ENCODE measurements at places on chromosomes 1 and 21.

- peak overlapping the region; percentile 39 for H3K4me3 ChIP-seq
- H3K27me3 ChIP-seq = no peaks in the 10 kb centered on the region
Measured at GRCh38 chr1:90959352-90960206, 62.3 kb downstream of the ZNF644 start.

- no peaks in the 10 kb centered on the region for H3K27me3 ChIP-seq
- no peaks in the 10 kb centered on the region for H3K4me1 ChIP-seq
- DNase-seq = no peak
Measured at GRCh38 chr1:106798991-106799390, 257.5 kb upstream of the PRMT6 start.

DNA sequence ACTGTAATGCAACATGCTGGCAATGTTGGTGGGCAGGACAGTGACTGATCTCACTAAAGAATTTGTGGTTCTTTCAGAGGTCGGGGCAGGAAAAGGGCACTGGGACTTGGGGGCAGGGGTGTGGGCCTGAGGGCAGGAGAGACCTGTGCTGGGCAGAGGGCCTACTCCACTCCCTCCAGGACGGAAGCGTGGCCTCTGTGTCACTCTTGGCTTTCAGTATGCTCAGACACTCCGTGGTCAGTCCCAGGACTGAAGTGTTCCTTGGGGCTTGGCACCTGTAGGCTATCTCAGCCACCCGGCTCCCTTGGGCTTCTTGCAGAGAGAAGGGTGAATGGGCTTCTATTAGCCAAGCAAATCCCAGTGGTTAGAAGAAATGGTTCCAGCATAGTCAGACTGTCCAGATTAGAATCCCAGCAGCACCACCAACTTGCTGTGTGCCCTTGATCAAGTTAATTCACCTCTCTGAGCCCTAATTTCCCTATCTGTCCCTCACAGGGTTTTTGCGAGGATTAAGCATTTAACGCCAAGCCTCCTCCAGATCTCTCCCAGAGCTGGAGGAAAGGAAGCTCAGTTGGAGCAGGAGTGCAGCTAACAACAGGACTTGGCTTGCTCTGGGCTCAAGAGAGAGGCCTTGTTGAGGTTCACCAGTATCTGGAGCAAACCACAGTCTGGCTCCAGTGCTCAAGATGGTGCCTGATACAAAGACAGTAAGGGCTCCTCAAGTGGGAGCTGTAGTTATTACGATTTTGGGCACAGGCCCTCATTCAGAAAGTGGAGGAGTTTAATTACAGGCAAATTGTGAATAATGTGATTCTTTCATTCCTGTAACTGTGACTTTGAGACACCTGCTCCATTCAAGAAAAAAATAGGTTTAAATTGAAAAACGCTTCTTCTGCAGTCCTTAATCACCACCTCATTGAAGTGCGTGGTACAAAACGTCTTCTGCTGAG lies 57.7 kb upstream of the LRP8 start:
- H3K4me3 ChIP-seq = no peak overlapping the region
- peaks cover 12% of the 10 kb centered on the region for H3K27me3 ChIP-seq
- H3K36me3 ChIP-seq = no peaks in the 10 kb centered on the region

- H3K36me3 ChIP-seq = no peaks in the 10 kb centered on the region
- H3K27ac ChIP-seq = peak within 1 kb of the TSS; percentile 88
- peaks cover 18% of the 10 kb centered on the region for H3K4me1 ChIP-seq
- H3K27me3 ChIP-seq = peaks cover 29% of the 10 kb centered on the region
- H3K4me3 ChIP-seq = peak within 1 kb of the TSS; percentile 96
Measured at GRCh38 chr1:156705321-156705917, at the start of gene CRABP2. CRABP2 (minus strand) TSS chr1:156705583; CDS start chr1:156705446, 137 bp downstream.

DNA sequence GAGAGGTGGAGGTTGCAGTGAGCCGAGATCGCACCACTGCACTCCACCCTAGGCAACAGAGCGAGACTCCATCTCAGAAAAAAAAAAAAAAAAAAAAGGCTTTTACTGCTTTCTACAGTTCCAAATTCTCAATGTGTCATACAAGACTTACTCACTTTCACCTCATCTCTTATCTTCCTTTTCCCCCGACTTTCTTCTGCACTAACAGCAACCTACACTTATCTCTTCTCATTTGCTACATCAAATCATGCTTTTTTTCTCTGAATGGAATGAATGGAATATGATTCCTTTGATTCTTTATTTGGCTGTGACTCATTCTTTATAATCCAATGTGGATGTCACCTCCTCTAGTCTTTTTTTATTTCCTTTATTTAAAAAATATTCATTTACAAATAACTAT lies 168.4 kb upstream of the DMRTA2 start:
- peaks cover 3% of the 10 kb centered on the region for H3K4me1 ChIP-seq
- DNase-seq = no peak
- H3K27ac ChIP-seq = no peak overlapping the region

DNA sequence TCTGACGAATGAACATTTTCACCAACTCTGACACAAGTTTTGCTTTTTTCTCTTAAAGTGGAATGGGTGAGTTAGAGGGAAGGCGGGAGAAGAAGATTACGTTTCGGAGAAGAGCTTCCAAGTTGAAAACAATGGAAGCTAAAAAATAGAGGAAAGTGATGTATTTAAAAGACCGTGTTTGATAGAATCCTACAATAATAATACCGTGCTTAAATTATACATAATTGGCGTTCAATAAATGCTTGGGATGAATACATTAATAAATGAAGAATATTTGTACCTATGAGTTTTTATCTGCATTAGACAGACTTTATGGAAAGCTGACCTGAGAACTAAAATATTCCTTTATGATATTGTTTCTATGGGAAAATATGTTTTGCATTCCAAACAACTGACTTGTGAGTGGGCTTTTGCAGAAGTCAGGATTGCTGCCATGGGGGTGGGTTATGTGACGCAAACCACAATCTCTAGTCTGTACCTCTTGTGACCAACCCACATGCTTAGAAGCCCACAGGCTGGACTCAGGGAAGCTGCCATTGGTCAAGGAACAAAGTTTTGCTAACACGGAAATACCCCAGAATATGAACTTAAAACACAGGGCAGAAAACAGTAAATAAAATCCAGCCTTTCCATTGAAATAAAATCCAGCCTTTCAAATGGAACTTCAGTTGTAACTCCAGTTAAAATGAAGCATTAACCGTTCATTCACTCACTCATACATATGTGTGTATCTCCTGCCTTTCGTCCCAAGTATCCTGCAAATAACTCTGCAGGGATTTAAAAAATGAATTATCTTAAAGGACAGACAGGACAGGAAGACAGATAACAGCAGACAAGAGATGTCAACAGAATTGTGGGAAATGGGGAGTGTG lies 21.3 kb upstream of the ATF3 start:
- H3K27ac ChIP-seq = no peak overlapping the region
- H3K4me3 ChIP-seq = no peak overlapping the region
- H3K4me1 ChIP-seq = no peaks in the 10 kb centered on the region
- H3K36me3 ChIP-seq = peaks cover 5% of the 10 kb centered on the region
- DNase-seq = no peak
- H3K27me3 ChIP-seq = peaks cover 83% of the 10 kb centered on the region

DNA sequence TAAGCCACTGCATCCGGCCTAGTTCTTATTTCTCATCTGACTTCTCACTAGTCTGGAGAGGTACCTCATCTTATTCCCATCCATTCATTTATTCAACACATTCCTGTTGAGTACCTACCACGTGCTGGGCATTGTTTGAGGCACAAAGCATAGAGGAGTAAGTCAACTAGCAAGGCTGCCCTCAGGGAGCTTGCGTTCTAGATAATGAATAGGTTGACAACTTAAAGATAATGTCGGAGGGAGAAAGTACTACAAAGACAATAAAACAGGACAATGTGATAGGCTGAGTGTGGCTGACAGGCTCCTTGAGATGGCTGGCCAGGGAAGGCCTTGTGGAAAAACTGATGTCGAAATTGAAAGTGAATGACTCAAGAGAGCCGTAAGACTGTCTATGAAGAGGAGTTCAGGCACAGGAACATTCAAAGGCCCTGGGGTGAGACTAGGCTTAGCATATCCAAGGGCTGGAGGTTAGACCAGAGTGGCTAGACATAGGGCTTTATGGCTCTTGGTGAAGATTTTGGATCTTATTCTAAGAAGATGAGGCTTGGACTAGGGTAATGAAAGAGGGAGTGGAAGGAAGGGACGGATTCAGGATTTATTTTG lies 18.3 kb downstream of the SPATA21 start:
- H3K27ac ChIP-seq = no peak overlapping the region
- no peak for DNase-seq
- H3K36me3 ChIP-seq = peaks cover 5% of the 10 kb centered on the region
- H3K4me3 ChIP-seq = peak overlapping the region; percentile 69
- no peaks in the 10 kb centered on the region for H3K27me3 ChIP-seq

GRCh38 chr1:56052041-56052440 lies 527.3 kb downstream of the PLPP3 start:
- no peak for DNase-seq
- no peaks in the 10 kb centered on the region for H3K36me3 ChIP-seq
- H3K27ac ChIP-seq = no peak overlapping the region

GRCh38 chr1:229184066-229184465 lies 86.8 kb upstream of the RAB4A start:
- H3K4me3 ChIP-seq = no peak overlapping the region
- peaks cover 10% of the 10 kb centered on the region for H3K27me3 ChIP-seq
- H3K27ac ChIP-seq = no peak overlapping the region
- H3K36me3 ChIP-seq = peaks cover 4% of the 10 kb centered on the region

DNA sequence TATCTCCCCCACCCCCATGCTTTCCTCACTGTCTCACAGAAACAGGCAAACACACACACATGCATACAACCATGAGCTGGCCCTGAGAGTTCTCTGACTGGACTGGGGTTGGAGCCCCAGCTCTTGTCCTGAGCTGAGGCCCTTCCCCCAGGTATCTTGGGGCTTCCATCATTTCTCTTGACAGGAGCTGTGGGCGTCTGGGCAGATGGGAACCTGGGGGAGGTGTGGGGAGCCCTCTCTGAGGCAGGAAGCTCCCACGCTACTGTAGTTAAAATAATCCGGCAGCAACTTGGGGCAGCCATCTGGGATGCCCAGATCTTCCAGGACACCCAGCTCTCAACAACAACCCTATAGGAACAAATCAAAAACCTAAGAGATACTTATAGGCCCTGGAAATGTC lies 2.7 kb upstream of the KIF21B start:
- H3K36me3 ChIP-seq = peaks cover 2% of the 10 kb centered on the region
- H3K27ac ChIP-seq = peak overlapping the region; percentile 39
- no peak overlapping the region for H3K4me3 ChIP-seq
- peaks cover 36% of the 10 kb centered on the region for H3K4me1 ChIP-seq
- DNase-seq = no peak

- no peak overlapping the region for H3K4me3 ChIP-seq
- no peak overlapping the region for H3K27ac ChIP-seq
- H3K4me1 ChIP-seq = peaks cover 20% of the 10 kb centered on the region
- H3K27me3 ChIP-seq = no peaks in the 10 kb centered on the region
- peaks cover 6% of the 10 kb centered on the region for H3K36me3 ChIP-seq
Measured at GRCh38 chr1:38026592-38027200, 14.2 kb downstream of the UTP11 start.

DNA sequence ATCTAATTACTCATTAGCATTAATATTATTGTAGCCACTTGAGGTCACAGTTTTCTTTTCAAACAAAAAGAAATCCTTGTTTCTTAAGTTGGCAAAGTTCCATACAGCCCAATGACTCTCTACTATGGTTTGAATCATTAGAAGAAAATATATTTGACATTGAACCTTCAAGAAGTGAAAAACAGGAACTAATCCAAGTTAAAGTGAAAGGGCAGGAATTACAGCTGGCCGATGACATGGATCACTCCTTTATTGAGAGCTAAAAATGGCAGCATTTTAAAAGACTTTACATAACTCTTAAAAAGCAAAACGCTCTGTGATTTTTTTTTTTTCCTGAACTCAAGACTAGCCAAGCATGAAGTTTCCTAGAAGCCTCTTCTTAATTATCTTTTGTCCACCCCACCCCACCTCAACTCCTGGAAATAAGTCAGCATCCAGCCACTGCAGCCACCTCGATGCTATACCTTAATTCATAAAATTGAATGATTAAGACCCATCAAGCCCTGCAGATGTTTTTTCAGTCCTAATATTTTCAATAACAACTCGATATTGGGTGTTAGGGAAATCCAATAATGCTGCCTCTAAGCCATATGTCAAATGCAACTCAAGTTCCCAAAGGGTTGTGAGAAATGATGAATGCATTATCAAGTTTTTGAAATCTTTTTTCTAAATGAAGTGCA lies 323.1 kb downstream of the HHIPL2 start:
- no peaks in the 10 kb centered on the region for H3K4me1 ChIP-seq
- H3K4me3 ChIP-seq = no peak overlapping the region
- peaks cover 7% of the 10 kb centered on the region for H3K27me3 ChIP-seq
- no peak for DNase-seq
- peaks cover 2% of the 10 kb centered on the region for H3K36me3 ChIP-seq
- no peak overlapping the region for H3K27ac ChIP-seq

DNA sequence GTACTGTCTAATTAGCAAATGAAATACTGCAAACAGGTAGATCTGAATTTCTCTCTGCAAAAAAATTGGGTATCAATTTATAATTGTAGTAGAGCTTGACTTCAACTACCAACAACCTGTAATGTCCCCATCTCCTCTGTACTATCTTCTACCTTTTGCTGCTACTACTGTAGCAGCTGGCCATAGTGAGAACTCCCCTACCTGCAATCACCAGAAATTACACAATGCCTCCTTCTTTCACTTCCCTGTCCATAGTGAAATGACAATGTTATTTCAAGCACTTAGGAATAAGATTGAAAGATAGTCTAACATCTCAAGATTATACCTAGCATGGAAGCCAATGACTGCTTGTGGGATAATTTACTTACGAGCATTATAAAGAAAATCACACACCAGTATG lies 100.4 kb downstream of the ACBD6 start:
- no peak overlapping the region for H3K27ac ChIP-seq
- no peak for DNase-seq
- H3K27me3 ChIP-seq = no peaks in the 10 kb centered on the region
- peaks cover 3% of the 10 kb centered on the region for H3K36me3 ChIP-seq
- H3K4me1 ChIP-seq = peaks cover 12% of the 10 kb centered on the region

GRCh38 chr1:29237129-29237821 lies 953 bp downstream of the PTPRU start:
- peak overlapping the region; percentile 14 for H3K27ac ChIP-seq
- no peak for DNase-seq
- H3K4me1 ChIP-seq = peaks cover 13% of the 10 kb centered on the region
- peaks cover 67% of the 10 kb centered on the region for H3K27me3 ChIP-seq

GRCh38 chr1:246069581-246069980 lies 437.5 kb downstream of the SMYD3 start:
- H3K4me1 ChIP-seq = peaks cover 18% of the 10 kb centered on the region
- no peak overlapping the region for H3K27ac ChIP-seq
- DNase-seq = no peak
- no peaks in the 10 kb centered on the region for H3K27me3 ChIP-seq
- H3K36me3 ChIP-seq = peaks cover 9% of the 10 kb centered on the region

DNA sequence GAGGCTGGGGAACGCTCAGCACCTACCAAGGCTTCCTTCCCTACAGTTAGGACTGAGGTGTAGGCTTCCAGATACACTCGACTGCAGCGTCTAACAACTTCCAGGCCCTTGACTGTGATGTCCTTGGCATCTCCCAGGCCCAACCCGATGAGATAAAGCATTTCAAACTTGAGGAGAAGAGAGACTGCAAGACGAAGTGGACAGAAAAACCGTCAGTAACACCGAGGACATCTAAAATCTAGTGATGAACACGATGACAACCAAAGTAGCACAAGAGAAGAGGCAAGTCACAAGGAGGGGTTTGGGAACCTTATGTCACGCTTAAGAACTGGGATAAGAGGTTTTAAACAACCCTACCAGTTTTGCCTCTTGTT lies 314 bp downstream of the DPH5 start:
- peaks cover 41% of the 10 kb centered on the region for H3K4me1 ChIP-seq
- H3K36me3 ChIP-seq = peaks cover 9% of the 10 kb centered on the region
- no peaks in the 10 kb centered on the region for H3K27me3 ChIP-seq
- peak overlapping the region; percentile 90 for H3K4me3 ChIP-seq

- DNase-seq = no peak
- peaks cover 3% of the 10 kb centered on the region for H3K36me3 ChIP-seq
- no peaks in the 10 kb centered on the region for H3K4me1 ChIP-seq
- peak overlapping the region; percentile 15 for H3K4me3 ChIP-seq
- H3K27ac ChIP-seq = no peak overlapping the region
Measured at GRCh38 chr1:202673531-202673930, 36.7 kb downstream of the SYT2 start.
